ENCODE measurements at places on chromosomes 16 and 17. TPM values are rescaled to one million over a fixed set of nuclear protein-coding genes. Genes with fewer than 3 reads are reported as not detected.

GRCh38 chr16:69754143-69754468 lies 620 bp downstream of the NOB1 start:
- no peaks in the 10 kb centered on the region for H3K27me3 ChIP-seq
- no peak for DNase-seq
- H3K4me3 ChIP-seq: peak overlapping the region; percentile 95
- H3K36me3 ChIP-seq: peaks cover 5% of the 10 kb centered on the region

Gene SLC46A1
- total RNA-seq: 47.9 TPM

Gene CES5A
- not detected for total RNA-seq

DNA sequence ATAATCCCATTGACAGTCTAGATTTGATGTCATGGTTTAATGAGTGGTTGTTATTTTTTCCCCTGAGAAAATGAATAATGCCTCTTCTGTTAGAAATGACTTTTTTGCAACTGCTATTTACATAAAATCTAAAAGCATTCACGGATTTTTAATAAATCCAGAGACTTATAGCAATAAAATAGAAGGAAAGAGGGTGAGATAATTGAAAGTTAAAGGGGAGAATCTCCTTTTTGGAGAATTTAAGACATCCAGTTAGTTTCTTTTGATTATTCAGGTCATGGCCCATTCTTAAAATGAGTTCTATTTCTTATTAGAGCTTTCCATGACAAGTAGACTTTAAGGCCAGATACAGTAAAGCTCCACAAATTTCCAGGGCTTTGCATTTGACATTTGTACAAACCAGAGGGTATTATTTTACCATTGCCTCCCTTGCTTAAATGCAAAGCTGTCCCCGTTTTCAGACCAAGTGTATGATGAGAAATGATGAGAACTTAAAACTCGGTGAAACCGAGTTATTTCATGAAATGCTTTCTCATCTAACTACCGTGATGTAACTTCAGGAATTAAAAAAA lies 789.0 kb upstream of the SOX9 start:
- no peaks in the 10 kb centered on the region for H3K36me3 ChIP-seq
- H3K4me3 ChIP-seq: no peak overlapping the region
- DNase-seq: no peak
- H3K4me1 ChIP-seq: no peaks in the 10 kb centered on the region

Gene SMARCE1
- 38.9 TPM for total RNA-seq

DNA sequence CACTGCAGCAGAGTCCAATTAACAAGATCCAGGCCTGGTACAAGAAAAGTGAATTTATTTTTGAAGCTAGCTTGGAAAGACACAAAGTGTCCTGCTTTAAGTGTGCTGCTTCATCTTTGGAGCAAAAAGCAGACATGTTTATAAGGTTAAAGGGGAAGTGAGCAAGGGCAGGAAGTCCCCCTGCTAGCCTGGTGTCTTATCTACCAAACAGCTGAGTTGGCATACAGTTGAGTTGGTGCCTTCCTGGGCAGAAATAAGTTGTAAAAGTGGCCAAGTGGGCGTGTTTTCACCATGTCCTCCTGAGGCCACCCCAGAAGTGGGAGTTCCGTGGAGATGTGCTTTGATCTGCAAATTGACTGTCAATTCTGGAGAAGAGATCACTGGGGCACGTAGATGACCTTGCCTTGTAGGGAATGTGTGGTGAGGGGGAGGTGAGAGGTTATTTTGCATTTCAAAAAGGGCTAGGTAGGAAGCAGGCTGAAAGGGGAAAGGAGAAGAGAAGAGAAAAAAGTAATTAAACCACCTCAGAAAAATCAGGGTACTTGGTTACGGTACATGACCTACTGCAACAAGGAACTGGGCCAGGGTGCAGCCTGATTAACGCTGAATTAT lies 38.3 kb upstream of the HSBP1 start:
- no peaks in the 10 kb centered on the region for H3K4me1 ChIP-seq
- H3K4me3 ChIP-seq: no peak overlapping the region
- no peak for DNase-seq
- H3K36me3 ChIP-seq: no peaks in the 10 kb centered on the region
- no peak overlapping the region for H3K27ac ChIP-seq
